ENCODE measurements at places on chromosomes 13 and 19. TPM values are rescaled to one million over a fixed set of nuclear protein-coding genes. Genes with fewer than 3 reads are reported as not detected.

- DNase-seq: no peak
Measured at GRCh38 chr19:42125536-42125935, 6.7 kb downstream of the POU2F2 start.

The NLRP7 gene
- not detected for total RNA-seq

DNA sequence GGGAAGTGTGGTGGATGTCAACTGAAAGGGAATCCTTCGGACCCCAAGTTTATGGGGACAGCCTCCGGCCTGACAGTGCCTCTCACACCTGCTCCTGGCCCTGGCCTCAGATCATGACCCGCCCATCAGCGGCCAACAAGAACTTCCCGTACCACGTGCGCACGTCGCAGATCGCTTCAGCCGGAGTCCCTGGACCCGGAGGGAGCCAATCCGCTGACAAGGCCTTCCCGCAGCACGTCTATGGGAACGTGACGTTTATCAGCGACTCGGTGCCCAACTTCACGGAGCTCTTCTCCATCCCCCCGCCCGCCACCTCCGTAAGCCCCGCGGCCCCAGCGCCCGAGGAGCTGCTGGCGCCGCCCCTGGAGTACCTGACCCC lies 2.0 kb upstream of the MEGF8 start:
- no peak for DNase-seq

GRCh38 chr13:74661851-74662250 lies 527.6 kb upstream of the KLF12 start:
- DNase-seq: no peak

The ZNF383 gene
- 3.5 TPM for total RNA-seq

GRCh38 chr13:111289251-111289650 lies 31.2 kb upstream of the TEX29 start:
- DNase-seq: no peak

DNA sequence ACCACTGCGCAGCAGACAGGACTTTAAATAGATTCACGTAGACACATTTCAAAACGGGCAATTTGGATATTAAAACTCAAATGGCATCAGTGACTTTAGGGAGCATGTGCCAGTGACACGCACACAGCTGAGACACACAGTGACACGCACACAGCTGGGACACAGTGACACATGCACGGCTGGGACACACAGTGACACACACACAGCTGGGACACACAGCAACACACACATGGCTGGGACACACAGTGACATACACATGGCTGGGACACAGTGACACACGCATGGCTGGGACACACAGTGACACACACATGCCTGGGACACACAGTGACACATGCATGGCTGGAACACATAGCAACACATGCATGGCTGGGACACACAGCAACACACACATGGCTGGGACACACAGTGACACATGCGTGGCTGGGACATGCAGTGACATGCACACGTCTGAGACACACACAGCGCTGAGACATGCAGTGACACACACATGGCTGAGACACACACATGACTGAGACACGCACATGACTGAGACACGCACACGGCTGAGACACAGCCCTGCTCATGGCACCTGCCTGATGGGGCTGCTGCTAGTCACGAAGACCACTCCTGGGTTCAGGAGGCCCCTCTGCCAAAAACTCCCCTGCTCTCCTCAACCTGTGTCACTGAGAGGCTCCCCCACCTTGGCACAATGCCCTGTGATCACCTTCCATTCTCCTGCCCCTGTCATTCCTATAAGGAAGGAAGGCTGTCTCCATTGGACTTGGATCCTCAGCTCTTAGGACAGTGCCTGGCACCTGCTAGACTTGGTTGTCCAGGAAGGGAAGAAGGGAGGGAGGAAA lies 52.5 kb downstream of the SOX1 start:
- no peak for DNase-seq

DNA sequence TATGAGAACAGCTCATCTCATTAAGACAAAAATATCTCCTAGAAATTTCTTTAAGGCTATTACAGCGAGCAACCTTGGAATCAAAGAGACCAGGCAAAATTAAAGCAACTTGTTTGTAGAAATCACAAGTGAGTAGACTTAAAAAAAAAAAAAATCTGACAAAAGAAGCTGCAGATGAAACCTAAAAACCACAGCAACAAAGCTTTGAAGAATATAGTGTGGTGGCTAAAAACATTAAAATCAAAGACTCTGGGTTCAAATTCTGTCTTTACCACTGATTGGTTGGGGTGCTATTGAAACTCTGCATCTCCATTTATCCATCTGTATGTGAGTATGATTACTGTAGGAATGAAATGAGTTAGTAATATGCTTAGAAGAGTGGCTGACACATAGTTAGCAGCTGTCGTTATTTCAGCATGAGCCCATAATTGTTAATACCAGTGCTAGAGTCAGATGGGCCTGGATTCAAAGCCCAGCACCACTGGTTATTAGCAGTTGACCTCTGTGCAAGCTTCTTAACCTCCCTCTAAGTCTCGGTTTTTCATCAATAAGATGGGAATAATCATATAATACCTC lies 157.6 kb downstream of the FOXO1 start:
- DNase-seq: no peak

DNA sequence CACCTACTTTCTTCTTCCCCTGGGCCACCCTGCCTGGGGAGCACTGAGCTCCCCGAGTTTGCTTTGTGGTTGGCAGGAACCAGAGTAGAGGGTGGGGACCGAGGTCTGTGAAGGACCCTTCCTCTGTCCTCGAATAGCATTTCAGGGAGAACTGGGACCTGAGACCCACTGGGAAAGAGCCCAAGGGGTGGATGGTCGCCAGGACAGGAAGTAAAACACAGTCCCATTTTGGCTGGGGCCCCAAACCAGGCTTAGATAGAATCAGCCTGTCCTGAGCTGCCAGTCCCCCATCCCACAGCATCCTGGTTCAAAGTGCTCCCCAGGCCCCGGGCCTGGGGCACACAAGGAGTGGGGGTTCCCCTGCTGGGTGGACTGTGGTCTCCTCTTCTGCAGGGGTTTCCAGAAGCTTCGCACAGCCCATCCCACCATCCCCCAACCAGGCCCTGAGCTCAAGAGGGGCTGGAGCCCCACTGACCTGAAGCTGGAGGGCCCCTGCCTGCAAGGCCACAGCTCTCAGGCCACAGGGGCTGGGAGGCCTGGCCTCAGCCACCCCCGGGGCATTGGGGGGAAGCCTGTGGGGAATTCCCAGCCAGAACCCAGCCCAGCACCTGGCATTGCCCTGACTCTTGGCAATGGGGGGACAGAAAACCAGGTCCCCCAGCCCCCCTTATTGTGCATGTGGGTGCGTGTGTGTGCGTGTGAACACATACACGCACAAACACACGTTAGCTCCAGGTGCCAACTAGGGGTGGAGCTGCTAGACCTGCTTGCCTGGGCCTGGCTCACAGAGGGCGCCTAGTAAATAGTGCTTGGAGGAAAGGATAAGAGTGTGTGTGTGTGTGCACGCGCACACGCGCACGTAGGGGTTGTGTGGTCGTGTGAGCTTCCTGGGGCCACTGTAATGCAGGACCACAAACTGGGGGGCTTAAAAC lies 995 bp upstream of the MKNK2 start:
- DNase-seq: peak; percentile 62

- no peak for DNase-seq
Measured at GRCh38 chr13:19632915-19633478, 462 bp upstream of the MPHOSPH8 start.

The NAA16 gene
- total RNA-seq: 29.0 TPM

- DNase-seq: no peak
Measured at GRCh38 chr13:72653506-72653905, 73.9 kb downstream of the MZT1 start.

- DNase-seq: no peak
Measured at GRCh38 chr13:51125495-51126226, 14.6 kb upstream of the C13orf42 start.

The ZNF534 gene
- not detected for total RNA-seq

DNA sequence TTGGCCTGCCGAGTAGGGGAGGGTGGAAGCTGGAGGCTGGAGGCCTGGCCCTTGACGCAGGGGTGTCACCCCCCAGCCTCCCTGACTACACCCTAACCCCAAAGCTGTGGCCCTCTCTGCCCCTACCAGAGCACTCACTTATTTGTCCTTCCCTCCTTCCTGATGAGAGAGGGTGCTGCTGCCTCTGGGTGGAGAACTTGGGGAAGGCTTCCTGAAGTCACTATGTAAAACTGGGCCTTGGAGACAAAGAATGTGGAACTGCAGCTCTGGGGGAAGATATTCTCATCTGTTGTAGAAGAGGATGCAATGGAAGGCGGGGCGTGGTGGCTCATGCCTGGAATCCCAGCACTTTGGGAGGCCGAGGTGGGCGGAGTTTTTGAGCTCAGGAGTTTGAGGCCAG lies 485.2 kb downstream of the ZNF536 start:
- no peak for DNase-seq

- peak; percentile 51 for DNase-seq
Measured at GRCh38 chr19:703651-704446, 4.9 kb upstream of the PALM start.

GRCh38 chr19:12789098-12789903 lies 2.0 kb upstream of the JUNB start:
- no peak for DNase-seq

The ERICH6B gene
- total RNA-seq: not detected

The ZFP14 gene
- 0.88 TPM for total RNA-seq

GRCh38 chr13:26299168-26299750 lies 45.3 kb downstream of the CDK8 start:
- DNase-seq: no peak

GRCh38 chr13:112596235-112596634 lies 8.3 kb upstream of the TUBGCP3 start:
- DNase-seq: no peak

DNA sequence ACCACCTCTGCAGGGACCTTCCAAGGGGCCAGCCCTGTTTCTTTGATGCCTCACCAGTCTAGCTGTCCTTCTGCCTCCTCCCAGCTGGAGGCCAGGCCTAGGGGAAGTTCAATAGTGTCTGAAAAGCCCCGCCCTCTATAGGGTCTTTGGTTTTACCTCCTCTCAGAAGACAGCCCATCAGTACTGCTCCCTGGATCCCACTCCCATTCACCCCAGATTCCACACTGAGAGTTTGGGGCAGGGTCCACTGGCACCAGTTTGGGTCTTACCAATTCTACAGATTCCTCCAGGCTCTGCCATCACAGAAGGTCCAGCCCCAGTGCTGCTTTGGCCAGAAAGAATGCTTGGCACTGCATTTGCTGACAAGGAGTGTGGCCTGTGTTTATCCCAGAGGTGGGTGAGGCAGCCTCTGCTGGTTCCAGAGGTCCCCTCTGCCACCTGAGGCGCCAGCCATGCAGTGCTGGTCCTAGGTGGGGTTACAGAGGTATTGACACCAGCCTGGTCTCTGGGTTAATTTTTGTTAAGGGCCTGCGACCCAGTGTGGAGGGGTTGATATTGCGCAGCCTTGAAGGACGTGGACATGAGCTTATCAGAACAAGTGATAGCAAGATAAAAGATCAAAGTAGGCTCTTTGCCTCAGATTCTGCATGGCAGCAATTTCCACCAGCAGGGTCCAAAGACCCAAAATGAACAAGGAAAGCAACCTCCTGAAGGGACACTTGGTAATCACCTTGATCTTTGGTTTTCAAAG lies 41.4 kb upstream of the IGSF23 start:
- DNase-seq: no peak

GRCh38 chr13:30837227-30838159 lies 68.6 kb upstream of the MEDAG start:
- DNase-seq: no peak

DNA sequence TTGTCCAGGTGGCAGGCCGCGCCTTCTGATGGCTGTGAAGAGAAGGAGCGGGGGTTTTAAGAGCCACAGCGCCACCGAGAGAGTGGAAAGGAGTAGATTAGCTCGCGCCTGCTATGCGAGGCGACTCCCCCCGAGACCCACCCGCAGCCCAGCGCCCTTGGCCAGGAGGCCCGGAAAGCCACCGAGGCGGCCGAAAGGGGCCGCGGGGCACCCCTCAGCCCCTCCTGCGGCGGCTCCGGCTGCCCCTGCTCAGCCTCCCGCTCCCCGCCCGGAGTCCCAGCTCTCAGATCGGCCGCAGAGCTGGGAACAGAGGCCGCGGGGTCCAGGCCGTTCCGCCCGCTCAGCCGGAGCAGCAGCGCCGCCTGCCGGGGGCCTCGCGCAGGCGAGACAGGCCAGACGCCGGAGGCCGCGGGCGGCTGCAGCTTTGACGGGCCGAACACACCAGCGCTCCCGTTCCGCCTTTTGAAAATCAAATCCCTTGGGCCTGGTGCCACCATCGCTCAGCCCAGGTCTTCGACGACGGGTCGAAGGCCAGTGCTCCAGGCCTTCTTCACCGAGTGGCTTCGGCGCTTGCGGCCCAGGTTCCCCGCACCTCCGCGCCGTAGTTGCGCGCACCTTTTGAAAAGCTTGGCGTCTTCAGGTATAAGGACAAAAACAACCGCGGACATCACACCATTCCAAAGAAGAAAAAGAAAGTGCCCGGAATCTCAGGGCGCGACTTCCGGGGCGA lies 15.3 kb downstream of the CDX2 start:
- DNase-seq: peak; percentile 81

The ZNF296 gene
- 0.44 TPM for total RNA-seq

DNA sequence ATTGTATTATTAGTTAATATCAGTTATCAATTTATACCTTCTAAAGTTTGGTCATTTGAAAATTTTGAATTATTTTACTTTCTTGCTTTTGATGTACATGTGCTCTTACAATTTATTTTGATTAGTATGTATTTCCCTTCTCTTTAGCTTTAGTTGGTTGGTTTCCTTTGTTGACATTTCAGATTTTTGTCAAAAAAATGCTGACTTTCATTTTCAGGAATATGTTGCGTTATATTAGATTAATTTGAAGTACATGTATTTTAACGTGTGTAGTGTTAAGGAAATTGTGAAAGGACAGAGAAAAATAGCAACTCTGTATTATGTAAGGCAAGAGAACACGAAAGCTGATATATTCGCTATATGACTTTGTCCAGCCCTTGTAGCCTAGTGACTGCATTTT lies 342.9 kb upstream of the SLITRK6 start:
- DNase-seq: no peak

The APOC1 gene
- total RNA-seq: 29.8 TPM

The AXL gene
- 7.5 TPM for total RNA-seq

Data from pancreas (tissue), 10 donors.